NCI-H446 (cell line): ENCODE measurements at places on chromosomes 5 and 9.

DNA sequence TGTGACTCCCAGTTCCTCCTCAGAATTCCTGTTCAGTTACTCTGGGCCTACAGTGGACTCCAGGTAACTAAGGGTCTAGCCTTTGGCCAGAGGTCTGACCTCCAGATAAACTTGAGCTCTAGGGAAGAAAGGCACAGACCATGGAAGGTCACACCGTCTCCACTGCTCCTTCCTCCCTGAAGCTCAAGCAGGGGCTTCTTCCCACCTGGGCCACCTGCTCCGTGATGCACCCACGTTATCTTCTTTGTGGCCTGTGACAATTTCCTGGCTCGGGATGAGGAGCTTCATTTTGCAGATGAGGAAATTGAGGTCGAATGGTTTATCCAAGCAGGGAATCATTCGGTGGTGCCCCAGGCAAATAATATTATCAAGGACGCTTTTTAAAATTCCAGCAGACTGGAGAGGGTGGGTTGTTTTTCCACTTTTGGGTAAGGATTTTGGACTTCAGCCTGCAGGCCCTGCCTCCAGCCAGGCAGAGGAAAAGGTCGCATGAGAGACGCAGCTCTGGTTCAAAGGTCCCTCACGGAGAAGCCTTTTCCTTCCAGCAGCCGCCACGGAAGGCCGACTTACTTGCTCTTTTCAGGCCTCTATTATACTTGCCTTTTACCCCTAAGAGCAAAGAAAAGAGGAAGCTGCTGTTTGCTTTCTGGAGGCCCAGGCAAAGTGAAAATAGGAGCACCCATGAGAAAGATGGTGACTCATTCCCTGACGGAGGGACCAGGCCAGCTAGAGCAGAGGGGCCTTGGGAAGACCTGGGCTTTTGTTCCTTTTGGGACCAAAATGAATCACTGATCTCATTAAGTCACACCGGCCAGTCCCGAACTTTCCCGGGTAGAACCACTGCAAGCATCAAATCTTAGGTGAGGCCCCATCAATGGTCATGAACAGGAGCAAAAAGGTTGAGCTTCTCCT, 22.8 kb upstream of the DUSP1 start:
- no peak for DNase-seq

GRCh38 chr5:140112685-140113179, 1.2 kb upstream of the PURA start:
- DNase-seq = no peak

- no peak for DNase-seq
Measured at GRCh38 chr9:78970375-78970774, 601.4 kb upstream of the TLE4 start.

GRCh38 chr5:39580702-39581453, 156.1 kb upstream of the DAB2 start:
- no peak for DNase-seq

DNA sequence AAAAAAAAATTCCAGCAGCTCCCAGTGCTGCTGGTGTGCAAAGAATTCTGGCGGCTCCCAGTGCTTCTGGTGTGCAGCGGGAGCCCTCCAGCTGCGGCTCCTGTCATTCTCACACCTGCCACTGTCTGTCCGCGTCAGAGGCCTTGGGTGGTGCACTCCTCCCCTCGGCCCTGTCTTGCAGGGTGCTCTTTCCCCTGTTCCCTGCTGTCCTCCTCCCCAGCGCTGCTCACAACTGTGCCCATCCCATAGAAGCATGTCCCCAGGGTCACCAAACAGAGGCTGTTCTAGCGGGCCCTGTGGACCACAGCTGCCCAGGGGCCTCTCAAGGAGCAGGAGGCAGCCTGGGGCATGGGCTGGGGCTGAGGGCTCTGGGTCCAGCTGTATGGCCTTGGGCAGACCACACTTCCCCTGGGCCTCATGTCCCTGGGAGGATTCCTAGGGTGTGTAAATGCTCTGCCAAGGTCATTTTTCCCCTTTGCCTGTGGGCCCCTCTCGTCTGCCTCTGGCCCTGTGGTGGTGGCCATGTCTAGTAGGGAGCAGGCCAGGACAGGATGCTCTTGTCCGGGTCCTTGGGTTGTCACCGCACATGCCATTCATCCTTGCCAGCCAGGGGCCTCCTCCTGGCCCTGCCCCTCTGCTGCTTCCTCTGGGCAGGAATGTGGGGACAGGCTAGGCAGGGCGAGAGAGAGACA, 68.2 kb downstream of the PHF2 start:
- DNase-seq = no peak

DNA sequence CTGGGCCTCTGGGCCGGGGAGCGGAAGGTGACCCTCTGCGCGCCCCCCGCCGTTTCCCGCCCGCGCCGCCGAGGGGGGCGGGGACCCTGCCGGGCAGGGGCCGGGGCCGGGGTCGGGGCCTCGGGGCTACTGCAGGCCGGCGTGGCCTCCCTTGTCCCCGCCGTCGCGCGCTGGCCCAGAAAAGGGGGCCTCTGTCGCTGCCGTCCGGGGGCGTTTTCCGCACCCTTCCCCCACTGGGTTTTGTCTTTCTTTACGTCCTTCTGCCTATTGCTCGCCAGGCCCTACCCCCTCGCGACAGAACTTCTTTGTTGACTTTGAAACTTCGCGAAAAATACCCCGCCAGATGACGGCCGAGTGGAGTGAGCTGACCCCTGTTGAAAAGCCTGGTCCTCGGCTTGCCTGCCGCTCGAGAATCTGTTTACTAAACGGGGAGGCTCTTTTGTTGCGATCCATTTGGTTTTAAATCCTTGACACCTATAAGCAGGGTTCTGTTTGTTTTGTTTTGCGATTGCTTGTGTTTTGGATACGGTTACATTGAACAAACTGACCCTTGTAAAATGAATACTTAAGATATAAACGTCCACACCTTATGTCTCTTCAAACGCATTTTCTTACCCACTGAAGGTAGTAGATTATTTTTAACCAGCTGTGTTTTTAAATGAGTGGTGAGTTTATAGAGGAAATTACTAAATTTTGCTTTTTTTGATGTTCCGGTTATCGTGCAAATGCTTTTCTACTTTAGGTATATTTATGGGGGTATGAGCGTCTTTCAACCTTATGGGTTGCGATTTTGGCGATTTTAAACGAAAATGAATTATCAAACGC, 765 bp downstream of the MARCHF6 start:
- peak; percentile 74 for DNase-seq

GRCh38 chr9:137054932-137055384, 1.1 kb upstream of the ENTPD2 start:
- DNase-seq = no peak

DNA sequence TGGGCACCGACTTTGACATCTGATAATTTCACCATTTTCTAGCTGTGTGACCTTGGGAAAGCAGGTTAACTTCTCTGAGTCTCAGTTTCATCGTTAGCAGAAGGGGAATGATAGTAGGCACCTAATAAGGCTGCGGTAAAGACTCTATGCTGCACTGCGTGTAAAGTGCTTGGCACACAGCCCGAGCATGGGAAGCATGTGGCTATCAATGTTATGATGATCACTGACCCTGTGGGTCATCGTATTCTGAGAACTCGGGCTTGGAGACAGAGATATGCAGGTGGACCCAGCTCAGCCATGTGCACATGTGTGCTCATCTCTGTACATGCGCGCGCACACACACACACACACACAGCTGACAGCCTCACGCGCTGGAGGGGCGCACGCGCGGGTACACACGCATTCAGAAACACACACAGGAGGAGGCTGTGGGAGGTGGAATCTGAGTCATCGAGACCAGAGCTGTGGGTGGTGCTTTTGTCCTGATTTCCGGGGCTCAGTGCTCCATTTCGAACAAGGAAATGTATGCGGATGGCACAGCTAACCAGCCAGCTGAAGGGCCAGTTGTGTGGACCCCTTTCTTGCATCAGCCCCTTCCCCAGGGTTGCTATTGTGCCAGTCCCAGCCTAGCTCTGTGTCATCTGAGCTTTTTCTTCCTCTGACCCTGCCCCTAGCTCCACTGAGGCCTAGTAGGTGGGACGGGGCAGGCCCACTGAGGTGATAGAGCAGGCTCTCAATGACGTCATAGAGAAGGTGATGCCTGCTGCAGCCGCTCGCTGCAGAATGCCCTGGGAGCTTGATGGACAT, 11.1 kb upstream of the ARAP3 start:
- DNase-seq = no peak

DNA sequence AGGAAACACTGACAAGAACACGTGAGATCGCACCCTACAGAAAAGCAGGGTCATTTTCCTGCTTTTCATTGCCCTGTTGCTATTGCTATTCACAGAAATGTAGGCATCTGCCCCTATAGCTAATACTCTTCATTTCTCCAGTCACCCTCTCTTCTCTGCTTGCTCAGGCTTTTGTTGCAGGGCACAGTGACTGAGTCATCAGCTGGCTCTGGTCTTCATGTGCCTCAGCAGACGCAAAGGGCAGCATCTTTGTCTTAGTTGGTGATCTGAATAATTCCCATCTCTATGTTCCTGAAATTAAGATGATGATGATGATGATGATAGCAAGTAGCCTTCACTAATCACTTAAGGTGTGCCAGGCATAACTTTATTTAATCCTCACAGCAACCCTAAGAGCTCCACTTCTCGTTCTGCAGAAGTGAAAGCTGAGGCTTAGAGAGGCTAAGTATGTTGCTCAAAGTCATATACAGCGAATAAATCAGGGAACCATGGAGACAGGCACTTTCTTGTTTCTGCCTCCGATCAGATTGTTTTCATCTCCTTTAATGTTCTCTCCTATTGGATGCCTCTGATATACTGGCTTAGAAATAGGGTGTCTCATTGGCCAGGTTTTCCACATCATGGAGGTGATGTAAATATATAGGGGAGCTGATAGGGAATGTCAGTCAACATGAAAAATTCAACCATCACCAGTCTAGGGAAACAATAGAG, 133.0 kb upstream of the STK32A start:
- DNase-seq = no peak

DNA sequence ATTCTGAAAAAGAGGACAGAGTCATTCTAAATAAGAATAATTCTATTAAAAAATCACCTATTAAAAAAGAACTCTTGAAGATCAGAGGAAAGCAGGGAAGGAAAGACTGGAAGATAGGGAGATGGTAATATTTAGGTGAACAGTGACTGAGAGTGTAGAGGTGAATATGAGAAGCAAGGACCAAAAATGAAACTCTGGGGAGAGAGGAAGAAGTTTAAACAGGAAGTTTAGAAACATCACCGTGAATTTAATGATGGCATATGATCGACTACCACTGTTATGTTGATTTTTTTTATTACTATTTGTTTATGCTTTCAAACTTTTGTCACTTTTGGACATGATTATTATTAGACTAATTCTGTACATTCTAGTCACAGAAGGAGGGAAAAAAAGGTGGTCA, 1.7 kb upstream of the SPINK6 start:
- DNase-seq = no peak

GRCh38 chr9:76403352-76403751, 9.1 kb upstream of the RFK start:
- DNase-seq = no peak

GRCh38 chr9:132973713-132974112, 4.8 kb upstream of the GFI1B start:
- no peak for DNase-seq

GRCh38 chr5:64790210-64790609, 21.5 kb downstream of the CWC27 start:
- no peak for DNase-seq

GRCh38 chr5:119220576-119221197, 135.1 kb upstream of the TNFAIP8 start:
- DNase-seq = no peak

DNA sequence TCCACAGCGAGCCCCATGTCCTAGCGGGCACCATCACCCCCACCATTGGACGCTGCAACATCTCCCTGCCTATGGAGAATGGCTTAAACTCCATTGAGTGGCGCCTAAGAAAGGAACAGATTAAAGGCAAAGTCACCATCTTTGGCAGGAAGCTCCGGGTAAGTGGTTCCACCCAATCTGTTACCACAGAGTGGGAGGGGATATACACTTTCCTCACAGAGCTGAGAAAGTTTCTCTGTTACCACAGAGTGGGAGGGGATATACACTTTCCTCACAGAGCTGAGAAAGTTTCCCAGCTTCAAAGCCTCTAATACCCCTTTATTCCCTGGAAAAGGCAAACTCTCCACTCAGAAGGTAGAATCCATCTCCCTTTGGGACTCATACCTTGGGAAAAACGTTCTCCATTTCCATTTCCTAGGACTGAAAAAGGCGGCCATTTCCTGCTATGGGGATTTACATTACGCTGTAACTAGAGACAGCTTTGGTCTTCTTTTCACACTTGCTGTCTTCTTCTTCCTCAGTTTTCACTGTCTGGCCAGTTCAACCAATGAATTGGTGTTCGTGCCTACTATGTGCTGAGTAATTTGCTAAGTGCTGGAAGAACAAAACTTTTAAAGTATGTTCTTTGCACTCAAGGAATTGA, 63.4 kb upstream of the WWC1 start:
- no peak for DNase-seq

DNA sequence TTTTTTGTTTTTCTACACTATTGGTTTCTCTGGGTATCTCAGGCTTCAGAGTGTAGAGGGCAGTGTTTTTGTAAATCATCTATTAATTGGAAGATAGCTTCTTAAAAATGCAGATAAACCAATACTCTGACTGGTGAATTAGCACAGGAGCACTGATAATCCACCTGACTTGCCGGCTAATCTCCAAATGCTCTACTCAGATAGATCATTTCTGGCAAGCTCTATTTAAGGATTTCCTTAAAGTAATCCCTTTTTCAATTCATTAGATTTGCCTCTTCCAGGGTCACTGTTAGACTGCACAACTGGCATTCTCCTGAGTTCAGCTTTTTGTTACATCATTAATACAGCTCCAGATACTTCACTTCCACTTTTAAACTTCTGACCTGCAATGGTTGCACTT, 1390.3 kb upstream of the NUDT12 start:
- DNase-seq = no peak

DNA sequence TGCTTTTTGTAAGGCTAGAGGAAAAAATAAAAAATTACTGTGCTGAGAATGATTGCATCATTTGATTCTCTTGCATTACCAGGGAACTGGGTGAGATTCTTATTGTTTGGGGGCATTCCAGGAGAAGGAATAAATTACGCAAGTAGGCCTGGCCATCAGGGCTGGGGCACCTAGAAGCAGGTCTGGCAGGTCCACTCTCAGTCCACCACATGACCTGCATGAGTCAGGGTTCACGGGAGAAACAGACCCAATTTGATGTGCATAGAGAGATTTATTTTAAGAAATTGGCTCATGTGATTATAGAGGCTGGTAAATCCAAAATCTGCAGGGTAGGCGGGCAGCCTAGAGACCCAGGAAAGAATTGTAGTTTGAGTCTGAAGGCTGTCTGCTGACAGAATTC, 59.6 kb downstream of the ZNF622 start:
- no peak for DNase-seq

DNA sequence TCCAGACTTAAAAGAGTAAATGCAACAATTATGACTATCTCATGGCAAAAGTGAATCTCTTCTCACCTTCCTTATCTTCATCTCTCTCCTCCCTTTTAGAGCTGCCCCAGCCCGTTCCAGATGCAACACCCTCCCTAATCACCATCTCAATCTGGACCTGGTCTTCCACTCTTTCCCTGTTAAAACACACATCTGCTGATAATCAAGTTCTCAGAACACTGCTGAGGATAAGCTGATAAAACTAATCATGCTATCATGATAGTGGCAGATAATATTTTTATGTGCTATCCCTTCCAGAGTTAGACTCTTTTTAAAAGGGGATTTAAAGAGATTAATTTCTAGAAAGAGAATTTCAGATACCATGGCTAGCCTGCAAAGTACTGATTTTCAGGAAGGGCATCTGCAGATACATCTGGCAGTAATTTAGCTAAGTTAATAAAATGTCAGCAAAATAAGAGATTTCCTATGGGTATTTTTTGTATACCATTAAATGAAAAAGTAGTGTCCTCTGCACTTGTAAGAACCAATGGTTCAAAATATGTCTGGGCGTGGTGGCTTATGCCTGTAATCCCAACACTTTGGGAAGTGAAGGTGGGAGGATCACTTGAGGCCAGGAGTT, 17.2 kb downstream of the SGTB start:
- DNase-seq = no peak

GRCh38 chr9:77152289-77152688, 25.0 kb upstream of the VPS13A start:
- no peak for DNase-seq
